Stimulated activated CD4-positive, alpha-beta T cell treated with anti-CD3 and anti-CD28 coated beads, Interleukin-2, amount 100 ng/mL, for 4 hours (primary cell): ENCODE measurements at places on chromosomes 6 and 20.

GRCh38 chr20:34397096-34397495, 34.0 kb downstream of the ITCH start:
- DNase-seq = no peak

DNA sequence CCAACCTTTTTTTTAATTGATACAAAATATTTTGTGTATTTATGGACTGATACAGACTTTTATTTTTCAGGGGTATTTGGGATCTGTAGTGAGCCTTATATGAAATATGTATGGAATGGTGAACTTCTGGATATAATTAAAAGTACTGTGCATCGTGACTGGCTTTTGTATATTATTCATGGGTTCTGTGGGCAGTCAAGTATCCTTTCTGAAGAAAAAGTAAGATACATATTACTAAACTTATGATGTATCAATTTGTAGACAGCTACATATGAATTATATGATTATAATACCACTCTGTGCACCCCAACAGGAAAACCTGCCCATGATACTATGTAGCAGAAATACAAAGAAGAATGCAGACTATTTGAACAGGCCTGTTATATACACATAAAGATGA, 47.2 kb downstream of the FIG4 start:
- no peak for DNase-seq

- no peak for DNase-seq
These were observed 140.7 kb upstream of the MCHR2 start for GRCh38 chr6:100134703-100135102.

- no peak for DNase-seq
These were observed 9.8 kb upstream of the TPBG start for GRCh38 chr6:82353848-82354247.

- no peak for DNase-seq
These were observed 2.6 kb downstream of the TOMM6 start for GRCh38 chr6:41790045-41790444.

- DNase-seq = no peak
These were observed 1.7 kb downstream of the TRIM39 start for GRCh38 chr6:30328397-30328796.

DNA sequence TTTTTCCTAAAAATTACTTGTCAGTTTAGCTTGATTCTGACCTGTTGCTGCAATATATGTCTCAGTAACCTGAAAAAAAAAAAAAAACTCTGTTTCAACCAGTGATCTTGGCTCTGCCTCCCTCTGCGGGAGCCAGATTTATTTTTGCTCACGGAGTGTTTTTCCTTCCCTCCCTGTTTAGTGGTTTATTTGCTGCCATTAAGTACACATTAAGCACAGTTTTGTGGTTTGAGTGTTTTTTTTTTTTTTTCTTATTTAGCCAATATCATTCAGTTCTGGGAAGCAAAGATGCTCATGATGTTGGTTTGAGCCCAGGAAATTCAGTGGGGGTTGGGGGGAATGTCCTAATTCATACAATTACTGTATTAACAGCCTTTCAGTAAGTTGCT, 110.1 kb upstream of the GPR6 start:
- DNase-seq = no peak

- DNase-seq = no peak
These were observed 60.0 kb upstream of the PIM1 start for GRCh38 chr6:37109714-37110499.

- DNase-seq = no peak
These were observed 207.6 kb downstream of the THBS2 start for GRCh38 chr6:169046021-169046420.

GRCh38 chr6:142855893-142856623, 88.9 kb downstream of the HIVEP2 start:
- no peak for DNase-seq

- no peak for DNase-seq
These were observed 30.1 kb downstream of the RAMACL start for GRCh38 chr6:166556336-166556735.

GRCh38 chr6:83086751-83087150, 19.3 kb downstream of the DOP1A start:
- DNase-seq = no peak

DNA sequence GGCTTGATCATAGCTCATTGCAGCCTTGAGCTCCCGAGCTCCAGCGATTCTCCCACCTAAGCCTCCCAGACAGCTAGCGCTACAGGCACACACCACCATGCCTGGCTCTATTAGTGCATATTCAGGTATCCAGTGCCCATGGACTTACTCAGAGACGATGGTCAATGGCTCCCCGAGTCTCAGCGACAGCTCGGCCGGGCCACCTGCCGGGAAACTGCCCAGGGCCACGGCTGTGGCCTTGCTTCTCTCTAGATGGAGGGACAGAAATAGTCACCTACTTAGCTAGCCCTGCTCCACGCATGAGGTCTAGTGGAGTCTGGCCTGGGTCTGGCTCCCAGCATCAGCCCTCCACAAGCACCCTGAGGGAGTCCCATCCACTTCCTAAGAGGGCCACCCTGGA, 11.7 kb downstream of the SLA2 start:
- no peak for DNase-seq

DNA sequence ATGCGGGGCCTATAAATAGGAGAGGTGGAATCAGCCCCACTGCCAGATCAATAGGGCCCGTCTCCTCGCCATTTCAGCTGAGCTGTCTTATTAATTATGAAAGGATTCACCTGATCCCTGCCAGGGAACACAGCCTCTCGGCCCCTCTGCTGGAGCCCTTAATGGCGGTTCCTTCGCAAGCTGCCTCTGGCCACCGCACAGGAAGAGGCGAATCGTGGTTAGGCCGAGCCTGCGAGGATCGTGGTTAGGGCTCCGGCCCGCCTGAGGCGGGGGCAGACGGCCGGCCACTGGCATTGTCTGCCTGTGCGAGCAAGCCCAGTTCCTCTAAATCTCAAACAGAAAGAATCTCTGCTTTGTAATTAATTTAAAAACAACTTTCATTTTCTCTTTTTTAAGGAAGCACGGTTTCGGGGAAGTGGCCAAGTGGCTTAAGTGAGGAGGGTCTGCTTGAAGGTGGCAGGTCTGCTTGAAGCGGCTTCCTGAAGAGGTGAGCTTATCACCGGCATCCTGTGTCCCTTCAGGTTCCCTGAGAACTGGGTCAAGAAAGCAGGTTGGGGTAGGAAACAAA, 9.2 kb downstream of the NRN1 start:
- DNase-seq = no peak

DNA sequence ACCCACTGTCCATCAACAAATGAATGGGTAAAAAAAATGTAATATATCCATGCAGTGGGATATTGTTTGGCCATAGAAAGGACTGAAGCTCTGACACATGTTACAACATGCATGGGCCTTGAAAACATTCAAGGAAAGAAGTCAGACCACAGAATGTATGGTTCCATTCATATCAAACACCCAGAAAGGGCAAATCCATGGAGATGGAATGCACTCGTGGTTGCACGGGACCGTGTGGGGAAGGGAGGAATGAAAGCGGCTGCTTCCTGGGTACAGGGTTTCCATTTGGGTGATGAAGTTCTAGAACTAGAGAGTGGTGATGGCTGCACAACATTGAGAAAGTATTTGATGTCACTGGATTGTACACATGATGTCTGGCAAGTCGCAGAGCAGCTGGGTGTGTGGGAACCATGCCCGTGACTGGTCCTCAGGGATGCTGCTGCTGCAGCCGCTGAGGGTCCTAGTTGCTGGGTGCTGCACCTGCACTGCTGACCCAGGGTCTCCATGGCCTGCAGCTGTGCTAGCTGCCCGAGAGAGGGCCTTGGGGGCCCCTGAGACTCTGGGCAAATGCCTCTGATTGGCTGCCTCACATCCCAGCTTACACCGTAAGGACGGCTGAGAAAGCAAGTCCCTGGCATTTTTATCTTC, 220.3 kb downstream of the NRN1 start:
- DNase-seq = no peak

DNA sequence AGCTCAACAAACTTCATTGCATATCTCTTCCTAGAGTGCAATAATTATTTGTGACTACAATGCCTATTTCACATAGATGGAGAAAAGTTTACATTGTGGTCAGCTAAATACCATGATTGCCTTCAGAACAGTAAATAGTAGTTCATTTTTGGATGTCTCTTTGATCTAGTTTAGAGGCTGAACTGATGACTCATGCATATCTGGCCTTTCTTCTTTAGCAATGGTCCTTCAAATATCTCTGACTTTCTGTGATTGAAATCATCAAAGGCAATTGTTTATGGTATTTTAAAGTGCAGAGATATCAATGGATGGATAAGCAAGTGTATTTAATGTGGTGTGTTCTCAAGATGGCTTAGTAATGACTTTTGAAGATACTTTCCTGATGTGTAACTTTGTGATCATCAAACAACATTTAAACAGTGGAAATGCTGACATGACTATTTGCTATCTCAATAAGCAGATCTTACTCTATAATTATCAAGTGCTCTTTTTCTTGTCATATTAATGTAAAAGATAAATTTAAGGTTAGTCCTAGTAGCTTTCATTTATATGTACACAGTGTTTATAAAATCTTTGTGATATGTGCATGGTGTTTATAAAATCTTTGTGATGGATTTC, 523.7 kb upstream of the SLC35B3 start:
- no peak for DNase-seq

DNA sequence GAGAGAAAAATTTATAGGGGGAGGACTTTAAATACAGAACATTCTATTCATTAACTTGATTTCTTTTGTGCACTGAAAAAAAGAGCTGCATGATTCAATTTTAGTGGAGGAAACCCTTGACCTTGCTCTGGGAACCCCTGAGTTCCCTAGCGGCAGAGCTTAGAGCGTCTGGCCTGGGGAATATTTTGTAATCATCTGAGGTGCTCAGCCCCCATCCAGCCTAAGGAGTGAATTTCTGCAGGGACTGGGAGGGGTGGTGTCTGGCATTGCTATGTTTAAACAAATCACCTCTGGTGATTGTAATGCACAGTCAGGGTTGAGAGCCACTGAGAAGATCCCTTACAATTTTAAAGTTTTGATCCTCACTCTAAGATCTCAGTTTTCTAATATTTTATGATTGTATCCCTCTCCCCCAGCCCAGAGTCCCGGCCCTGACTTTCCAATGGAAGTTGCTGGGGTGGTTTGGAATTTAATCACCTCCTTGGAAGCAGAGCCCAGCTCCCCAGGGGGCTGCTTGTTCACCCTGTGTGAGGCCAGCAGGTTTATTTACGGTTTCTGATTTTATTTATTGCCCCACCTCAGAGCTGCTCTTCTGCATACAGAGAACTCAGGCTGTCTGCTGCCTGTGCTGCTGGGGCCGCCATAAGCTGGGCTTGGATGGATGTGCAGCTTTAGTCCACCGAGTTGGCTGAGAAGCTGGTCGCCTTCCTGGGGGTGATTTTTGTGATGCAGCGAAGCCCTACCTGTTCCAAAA, 263.1 kb downstream of the LRFN2 start:
- no peak for DNase-seq

- DNase-seq = no peak
These were observed 300.7 kb downstream of the RNGTT start for GRCh38 chr6:88662653-88663174.

DNA sequence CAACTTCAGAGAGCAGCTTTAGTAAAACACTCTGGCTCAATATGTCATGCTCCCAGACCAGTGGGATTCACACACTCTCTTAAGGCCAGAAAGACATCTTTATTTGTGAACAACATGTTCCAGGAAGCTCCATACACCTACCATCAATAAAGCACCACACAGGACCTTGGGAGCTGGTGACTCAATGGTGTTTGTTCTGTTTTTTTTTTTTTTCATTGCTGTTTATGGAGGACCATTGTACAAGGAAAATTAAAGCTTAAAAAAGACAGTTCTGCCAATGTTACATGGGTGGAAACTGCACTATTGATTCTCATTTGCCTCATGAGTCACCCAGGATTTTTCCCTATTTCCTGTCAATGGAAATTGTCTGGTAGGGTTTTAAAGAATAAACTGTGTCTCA, 36.3 kb upstream of the TENT5A start:
- no peak for DNase-seq

- DNase-seq = no peak
These were observed 144.3 kb upstream of the SULF2 start for GRCh38 chr20:47929368-47930115.

DNA sequence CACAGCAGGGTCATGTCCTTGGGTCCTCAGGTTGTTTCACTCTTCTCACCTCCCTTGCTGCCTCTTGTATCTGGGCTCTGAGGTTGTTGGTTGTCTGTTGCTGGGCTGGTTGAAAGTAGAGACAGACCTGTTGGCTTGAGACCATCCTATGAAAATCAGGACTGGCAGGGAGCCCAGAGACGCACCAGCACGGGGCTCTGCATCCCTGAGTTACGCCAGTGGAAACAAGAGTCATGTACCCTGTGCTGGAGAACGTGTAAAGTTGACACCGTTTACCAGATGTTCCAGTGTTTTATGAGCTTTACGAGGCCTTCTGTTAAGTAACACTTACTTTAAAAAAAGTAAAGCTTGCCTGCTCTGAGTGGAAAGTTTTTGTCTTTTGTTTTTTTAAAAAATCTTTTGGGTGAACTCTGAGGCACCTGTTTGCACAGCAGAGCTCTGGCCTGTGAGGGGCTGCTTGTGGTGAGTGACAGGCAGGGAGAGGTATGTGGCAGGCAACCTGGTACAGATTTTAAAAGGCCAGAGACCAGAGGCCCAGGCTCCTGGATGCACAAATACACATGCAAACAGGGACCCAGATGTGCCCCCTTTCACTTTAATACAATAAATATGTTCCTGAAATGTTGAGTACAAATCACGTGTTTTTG, 260.0 kb upstream of the SUPT3H start:
- no peak for DNase-seq

DNA sequence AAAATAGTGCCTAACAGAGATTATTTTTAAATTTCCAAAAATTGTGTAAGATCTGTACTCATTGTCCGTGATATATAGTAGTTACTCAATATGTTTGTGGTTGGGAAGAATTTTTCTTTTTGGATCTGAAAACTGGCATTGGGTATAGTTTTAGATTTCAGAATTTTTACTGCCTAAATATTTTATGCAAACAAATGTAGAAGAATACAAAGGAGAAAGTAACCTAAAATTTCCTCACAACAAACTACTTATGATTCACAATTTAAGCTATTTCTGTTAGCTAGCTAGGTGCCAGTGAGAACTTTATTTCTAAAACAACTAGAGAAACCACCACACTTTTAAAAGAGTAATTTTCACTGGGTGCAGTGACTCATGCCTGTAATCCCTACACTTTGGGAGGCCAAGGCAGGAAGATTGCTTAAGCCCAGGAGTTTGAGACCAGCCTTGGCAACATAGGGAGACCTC, 38.8 kb downstream of the SESN1 start:
- no peak for DNase-seq

GRCh38 chr6:168603234-168603633, 162.2 kb downstream of the SMOC2 start:
- DNase-seq = no peak

GRCh38 chr20:51058017-51058416, 35.1 kb upstream of the KCNG1 start:
- no peak for DNase-seq

DNA sequence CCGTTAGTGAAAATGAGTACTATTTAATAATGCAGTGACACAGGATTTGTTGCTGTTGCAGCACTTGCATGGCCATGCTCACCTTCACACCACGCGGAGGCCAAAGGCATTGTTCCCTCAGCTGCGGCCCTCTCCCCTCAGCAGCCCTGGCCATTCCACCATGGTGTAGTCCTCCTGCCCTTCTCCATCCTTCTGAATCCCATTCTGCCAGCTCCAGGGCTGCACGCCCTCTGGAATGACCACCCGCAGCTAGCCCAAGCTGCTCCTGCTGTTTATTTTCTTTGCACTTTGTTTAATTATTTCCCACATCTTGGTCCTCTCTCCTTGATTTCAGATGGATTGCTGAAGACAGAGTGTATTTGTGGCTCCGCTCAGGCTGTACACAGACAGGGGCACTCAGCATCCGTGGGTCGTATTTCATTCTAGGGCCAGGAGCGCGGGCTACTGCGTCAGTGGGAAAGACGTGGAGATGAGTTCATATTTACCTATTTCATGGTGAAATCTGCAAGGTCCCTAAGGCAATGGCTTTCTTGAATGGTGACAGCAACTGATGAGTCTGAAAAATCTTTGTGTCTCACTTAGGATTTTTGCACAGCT, 81.4 kb upstream of the DUSP22 start:
- no peak for DNase-seq
